ENCODE measurements at places on chromosomes 3 and 15. TPM values are rescaled to one million over a fixed set of nuclear protein-coding genes. Genes with fewer than 3 reads are reported as not detected.

GRCh38 chr3:159458010-159458409, 530.6 kb upstream of the IL12A start:
- DNase-seq, result no peak

- no peak for DNase-seq
Observed at GRCh38 chr3:176578316-176578715, 619.0 kb downstream of the TBL1XR1 start.

DNA sequence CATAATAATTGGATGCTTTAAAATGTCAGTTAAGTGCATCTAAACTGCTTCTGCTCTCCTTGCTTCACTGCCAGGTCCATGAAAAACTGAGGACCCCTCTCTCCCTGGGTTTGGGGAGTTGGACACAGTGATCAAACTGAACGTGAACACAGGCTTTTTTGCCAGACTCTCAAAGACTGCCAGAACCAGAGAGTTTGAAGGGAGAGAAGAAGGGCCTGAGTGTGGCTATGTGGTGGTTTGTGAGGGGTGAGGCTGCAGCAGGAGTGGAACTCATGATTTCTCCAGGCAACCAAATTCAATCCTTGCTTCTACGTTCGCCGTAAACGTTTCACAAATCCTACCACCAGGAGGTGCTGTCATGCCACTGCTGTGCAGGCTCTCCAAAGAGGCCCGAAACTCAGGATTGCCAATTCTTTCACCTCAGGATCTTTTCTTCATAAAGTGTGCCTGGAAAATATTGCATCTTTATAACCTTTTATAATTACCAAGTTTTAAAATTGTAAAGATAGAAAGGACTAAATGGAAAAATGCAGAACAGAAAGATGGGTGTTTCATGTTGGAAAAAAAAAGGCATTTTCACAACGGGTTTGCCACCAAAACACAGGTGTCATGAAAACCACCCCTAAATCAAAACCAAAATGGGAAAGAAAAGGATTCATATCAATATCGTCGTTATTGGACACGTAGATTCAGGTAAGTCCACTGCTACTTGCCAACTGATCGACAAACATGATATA, 19.7 kb downstream of the TM4SF4 start:
- no peak for DNase-seq

DNA sequence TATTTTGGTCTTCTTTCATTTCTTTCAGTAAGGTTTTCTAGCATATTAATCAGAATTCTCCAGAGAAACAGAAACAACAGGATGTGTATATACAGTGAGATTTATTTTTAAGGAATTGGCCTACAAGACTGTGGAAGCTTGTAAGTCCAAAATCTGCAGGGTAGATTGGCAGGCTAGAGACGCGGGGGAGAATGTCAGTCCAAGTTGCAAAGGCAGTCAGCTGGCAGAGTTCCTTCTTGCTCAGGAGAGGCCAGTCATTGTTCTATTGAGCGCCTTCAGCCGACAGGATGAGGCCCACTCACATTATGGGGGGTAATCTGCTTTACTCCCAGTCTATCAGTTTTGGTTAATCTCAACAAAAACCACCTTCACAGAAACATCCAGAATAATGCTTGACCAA, 133.4 kb upstream of the UBE3A start:
- DNase-seq, result no peak

- no peak for DNase-seq
Observed at GRCh38 chr15:42605796-42606195, 30.4 kb downstream of the STARD9 start.

DNA sequence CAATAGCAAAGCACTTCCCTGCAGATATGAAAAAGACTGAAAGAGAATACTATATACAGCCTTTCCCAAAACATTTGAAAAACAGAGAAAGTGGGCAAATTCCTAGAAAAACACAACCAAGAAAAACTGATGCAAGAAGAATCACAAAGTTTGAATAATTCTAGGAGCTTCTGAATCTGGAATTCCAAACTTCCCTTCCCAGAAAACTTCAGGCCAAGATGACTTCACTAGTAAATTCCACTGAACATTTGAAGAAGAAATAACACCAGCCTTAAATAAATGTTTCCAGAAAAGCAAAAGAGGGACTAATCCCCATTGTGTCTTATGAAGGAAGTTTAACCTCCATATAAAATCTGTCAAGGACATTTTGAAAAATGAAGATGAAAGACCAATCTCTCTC, 15.8 kb upstream of the NSMCE3 start:
- no peak for DNase-seq

SEMA3G gene
- total RNA-seq, result 0.05 TPM

- DNase-seq, result no peak
Observed at GRCh38 chr3:45957586-45957985, 14.3 kb downstream of the CXCR6 start.

DNA sequence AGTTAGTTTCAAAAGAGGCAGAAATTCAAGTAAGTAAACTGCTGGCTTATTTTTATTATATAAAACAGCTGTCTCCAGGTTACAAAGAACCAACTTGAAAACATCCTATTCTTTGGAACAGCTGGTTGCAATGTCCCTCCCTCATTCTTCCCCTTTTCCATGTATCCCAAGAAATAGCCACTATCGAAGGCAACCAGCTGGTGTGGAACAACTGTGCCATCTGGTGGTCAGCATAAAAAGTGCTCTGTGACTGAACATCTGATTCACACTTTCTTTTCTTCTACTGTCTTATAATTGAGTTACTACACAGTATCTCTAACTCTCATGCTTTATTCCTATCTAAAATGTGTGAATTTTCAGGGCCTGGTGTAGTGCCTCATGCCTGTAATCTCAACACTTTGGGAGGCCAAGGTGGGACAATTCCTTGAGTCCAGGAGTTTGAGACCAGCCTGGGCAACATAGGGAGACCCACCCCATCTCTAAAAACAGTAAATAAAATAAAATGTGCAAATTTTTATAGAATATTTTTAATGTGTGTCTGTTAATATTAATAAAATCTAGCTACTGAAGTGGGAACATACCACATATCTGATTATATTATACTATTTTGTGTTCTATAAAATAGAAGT, 9.6 kb downstream of the OSBPL11 start:
- peak; percentile 18 for DNase-seq

DNA sequence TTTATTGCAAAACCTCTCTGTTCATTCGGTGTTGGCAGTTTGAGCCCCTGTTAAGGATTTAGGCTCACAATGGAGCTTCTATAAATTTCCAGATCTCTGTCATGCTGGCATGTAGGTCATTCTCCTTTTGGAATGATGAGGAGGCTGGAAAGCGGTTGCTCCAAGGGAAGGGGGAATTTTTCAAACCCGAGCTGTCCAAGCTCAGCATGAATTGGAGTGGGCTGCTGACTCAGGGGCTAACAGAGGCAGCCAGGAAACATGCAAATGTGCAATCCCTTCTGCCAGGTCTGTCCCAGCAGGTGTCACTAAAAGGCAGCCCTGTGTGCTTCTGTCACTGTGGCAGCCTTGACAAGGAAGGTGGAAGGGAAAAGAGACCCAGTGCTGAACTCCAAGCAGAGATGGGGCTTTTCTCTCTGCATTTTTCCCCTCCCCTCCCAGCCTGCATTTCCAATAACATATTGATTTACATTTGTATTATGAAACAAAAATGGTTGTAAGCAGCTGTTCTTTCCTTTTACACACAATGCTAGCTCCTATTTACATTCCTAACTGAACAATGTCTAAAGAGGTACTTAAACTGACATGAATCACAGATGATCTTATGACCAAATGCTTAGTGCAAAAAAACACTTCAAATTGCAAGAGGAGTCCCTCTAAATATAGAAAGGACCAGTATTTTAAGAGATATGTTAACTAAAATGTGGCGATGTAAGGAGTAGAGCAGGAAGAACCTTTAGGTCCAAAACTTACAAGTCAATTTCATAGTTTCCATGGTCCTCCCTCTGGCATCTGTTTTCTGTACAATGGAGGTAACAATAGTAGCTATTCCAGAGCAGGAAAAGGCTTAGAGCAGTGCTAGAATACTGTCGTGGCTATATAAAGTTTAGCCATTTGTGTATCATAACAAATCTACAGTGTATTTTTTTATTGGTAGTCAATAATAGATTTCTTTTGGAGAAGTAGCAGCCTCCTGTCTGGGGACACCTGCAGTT, 84.5 kb upstream of the ATP10A start:
- no peak for DNase-seq

DNA sequence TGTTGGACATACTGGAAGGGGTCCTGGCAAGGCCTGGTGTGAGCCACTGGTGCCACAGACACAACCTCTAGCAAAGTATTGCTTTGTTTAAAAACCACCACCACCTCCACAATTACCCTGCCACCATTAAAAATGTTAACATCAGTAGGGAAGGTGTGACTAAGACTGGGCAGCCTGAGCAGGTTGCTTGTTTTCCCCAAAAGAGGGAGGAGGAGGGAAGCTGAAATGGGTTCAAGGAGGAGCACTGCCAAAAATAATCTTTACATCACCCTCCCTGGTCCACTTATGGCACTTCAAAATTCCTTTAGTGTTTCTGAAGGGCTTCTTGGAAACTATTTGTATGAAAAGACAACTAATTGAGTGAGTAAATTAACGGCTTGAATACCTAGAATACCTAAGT, 99.8 kb upstream of the FGF7 start:
- DNase-seq, result no peak

THUMPD3 gene
- total RNA-seq, result 73.1 TPM

GOLGA6L4 gene
- 0.24 TPM for total RNA-seq

MAGEL2 gene
- total RNA-seq, result not detected

- DNase-seq, result no peak
Observed at GRCh38 chr3:54988302-54988837, 60.5 kb upstream of the LRTM1 start.

Measured in activated T-cell treated with anti-CD3 and anti-CD28 coated beads, Interleukin-2, amount 50 U/mL, for 4 hours (primary cell).